ENCODE measurements at places on chromosomes 2 and 18. TPM values are rescaled to one million over a fixed set of nuclear protein-coding genes. Genes with fewer than 3 reads are reported as not detected.

The BMP10 gene
- not detected for total RNA-seq

The SMAD2 gene
- total RNA-seq, result 170 TPM

GRCh38 chr2:98801921-98802321 lies 71.0 kb upstream of the MGAT4A start:
- DNase-seq, result no peak

DNA sequence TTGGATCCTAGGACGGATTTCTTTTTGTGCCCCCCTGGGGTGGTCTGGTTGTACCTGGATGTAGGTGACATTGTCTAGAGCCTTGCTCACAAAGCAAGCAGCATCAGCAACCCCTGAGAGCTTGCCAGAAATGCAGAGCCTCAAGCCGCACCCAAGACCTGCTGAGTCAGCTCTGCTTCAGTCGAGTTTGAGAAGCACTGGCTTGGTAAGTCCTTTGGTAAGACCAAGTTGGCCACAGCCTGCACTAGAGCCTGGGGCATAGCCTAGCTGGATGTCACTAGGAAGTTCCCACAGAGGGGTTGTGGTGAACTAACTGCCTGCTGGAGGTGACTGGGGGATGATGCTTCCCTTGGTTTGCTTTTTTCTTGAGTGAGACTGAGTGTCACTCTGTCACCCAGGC lies 6.2 kb downstream of the ABCG5 start:
- DNase-seq, result no peak

DNA sequence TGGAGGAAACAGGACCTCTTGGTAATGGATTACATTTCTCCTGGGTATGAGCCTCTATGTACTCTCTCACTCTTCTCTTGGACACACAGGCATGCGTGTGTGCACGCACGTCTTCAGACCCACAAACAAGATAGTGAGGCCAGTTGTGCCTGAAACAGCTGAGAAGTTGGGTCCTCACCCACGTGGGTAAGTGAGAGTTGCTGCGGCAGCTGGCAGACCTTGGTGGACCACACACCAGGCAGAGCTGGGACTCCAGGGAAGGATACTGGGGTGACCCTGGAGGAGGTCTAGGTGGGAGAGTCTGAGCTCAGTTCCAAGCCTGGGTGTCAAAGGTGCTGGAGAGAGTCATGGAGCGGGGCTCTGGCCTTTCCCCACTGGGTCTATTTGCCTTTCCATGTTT lies 194.3 kb downstream of the HAUS1 start:
- no peak for DNase-seq

All from sciatic nerve (tissue), 2 donors.